ENCODE measurements at places on chromosomes 6 and 20. TPM values are rescaled to one million over a fixed set of nuclear protein-coding genes. Genes with fewer than 3 reads are reported as not detected.

Gene TMEM200A
- total RNA-seq, result 0.69 TPM

DNA sequence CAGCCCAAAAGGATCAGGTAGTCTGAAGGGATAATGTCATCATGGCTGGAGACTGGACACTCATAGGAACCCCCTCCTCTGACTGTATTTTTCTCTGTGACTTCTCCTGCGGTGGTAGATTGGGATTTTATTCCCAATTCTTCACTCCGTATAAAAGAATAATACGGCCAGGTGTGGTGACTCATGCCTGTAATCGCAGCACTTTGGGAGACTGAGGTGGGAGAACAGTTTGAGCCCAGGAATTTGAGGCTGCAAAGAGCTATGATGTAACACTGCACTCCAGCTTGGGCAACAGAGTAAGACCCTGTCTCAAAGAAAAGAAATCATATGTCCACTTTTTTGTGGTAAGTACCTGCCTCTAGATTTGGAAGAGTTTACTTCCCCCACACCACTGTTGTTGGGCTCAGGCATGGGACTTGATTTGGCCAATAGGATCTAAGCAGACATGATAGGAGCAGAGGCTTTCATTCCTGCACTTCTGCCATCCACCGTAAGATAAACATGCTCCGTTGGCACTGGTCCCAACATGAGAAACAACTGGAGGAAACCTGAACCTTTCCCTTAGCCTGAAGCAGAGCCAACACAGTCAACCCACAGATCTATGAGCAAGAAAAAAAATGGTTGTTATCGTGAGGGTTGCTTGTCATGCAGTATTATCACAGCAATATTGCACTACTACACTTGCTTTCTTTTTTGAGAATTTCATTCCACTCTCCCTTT is 82.0 kb downstream of the JPH2 start:
- DNase-seq, result no peak

DNA sequence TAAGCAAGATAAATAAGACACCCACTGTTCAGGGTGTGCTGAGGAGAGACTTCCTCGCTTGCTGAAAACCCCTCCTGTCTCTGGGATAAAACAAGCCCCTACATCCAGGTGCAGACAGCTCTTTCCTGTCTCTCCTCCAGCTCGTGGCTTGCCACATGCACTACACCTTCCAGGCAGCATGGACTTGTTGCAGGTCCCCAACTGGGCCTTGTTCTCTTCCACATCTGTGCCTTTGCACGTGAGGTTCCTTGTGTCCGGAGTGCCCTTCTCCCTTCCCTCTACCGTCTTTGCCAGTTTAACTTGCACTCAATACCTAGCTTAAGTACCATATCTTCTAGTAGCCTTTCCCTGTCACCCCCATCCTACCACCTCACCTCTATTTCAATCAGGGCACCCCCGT is 397.6 kb downstream of the RNGTT start:
- no peak for DNase-seq

GRCh38 chr6:146358431-146359046 is 185.1 kb upstream of the RAB32 start:
- DNase-seq, result no peak

DNA sequence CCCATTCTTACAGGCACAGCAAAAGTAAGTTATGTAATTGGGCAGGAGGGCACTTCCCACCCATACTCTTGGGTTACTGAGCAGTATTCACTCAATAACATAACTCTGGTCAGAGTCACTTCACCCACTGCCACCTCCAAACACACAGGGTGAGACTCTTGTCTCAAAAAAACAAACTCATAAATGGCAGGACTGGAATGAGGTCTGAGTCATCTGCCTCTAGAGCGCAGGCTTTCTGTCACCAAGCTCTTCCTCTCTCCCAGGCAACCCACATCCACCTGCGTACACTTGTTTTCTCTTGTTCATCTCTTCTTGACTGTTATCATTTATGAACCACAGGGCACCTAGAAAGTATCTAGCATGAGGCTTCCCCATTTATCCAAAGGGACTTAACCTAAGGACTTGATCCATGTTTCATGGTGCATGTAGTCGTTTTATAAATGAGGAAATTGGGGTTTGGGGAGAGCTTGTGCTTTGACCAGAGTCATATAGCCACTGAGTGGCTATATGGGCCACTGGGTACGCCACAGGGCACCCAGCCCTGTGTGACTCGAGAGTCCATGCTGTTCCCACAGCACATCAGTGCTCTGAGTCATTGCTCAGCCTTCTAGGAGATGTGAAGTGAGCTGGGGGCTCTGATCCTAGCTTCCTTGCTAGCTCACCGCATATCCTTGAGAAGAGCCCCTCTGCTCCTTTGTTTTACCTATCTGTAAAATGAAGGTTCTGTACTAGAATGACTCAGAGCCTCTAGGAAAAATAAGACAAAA is 22.4 kb downstream of the C20orf173 start:
- DNase-seq, result no peak

Measured in activated T-helper 1 cell treated with anti-CD3 and anti-CD28 coated beads, Interleukin-12 subunit alpha, Interleukin-12 subunit beta, Interleukin-2, Interleukin-4 antibody, amounts not matched to agents 30 ng/mL and 10 ng/mL and 1 ng/mL, durations not matched to agents 14 hours and 24 hours and 36 hours (primary cell).